ENCODE measurements at places on chromosomes 3 and 15.

DNA sequence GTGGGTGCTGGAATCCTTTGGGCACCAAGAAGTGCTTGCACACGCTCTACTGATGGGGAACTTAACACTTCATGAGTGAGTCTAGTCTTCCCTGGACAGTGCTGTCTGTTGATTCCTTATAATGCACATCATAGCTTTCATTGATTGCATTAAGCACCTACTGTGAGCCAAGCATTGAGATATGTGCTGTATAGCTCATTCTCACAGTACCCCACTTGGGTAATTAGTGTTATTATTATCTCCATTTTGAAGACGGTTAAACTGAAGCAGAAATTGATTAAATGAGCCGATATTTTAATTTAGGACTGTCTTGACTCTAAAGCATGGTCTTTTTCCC is 504 bp upstream of the PDHB start:
- DNase-seq: no peak

- DNase-seq: no peak
These were observed 171.0 kb downstream of the FNDC3B start for GRCh38 chr3:172210355-172210754.

DNA sequence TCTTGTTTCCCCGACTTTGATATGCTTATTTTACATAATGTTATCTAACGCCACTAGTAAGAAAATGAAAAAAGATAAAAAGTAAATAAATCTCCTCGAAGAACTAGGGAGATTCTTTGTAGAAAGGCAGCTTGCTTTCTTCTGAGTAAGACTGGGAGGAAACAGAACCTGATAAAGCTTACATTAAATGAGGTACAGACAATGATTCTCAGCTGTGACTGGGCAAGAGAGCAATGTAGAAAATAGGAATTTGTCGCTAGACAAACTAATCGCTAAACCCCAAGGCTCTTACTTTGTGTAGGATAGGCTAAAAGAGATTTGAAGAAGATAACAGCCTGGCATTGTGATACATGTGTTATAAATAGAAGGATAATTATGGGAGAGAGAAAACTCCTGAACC is 919.0 kb upstream of the ALCAM start:
- no peak for DNase-seq

GRCh38 chr3:37545479-37545878 is 316.2 kb upstream of the CTDSPL start:
- DNase-seq: no peak

DNA sequence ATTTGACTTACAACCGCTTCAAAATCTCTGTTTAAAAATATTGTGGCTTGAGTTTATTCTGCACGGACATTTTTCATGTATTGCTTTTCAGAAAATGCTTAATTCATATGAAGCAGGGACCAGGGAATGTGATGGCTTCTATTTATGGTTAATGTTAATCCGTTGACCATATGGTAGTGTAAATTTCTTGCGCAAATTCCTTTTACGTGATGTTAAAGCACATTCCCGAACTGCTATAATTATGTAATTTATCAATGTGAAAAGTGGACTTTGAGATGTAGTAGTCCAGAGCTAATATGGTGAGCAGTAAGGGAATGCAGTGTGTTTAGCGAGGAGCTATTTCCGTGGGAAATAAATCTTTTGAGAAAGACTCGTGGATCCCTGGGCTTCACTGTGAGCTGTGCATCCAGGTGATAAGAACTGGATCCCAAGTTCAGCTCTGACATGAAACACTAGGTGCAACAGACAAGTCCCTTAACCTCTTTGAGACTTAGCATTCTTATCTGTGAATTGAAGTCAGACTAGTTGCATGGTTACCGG is 27.3 kb downstream of the ANAPC13 start:
- no peak for DNase-seq

- DNase-seq: no peak
These were observed 109.6 kb upstream of the SEMA6D start for GRCh38 chr15:47607695-47608094.

GRCh38 chr3:16869261-16870005 is 15.3 kb upstream of the PLCL2 start:
- DNase-seq: no peak

DNA sequence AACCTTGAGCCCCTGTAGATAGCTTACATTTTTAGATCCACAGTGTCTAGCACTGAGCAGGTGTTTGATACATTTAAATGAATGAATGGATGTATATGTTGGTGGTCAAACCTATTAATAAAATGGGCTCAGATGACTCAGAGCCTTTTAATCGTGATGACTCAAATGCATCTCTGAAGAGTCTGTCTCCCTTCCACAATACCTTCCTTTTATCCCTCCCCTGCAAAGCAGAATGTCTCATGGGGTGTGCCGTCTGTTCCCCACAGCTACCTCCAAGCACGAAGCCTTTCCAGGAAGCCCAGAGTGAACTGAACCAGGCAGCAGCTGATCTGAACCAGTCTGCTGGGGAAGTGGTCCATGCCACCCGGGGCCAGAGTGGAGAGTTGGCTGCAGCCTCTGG is 303.5 kb upstream of the TPM1 start:
- no peak for DNase-seq

- DNase-seq: peak; percentile 31
These were observed 70.4 kb downstream of the CBLB start for GRCh38 chr3:105798381-105798934.

DNA sequence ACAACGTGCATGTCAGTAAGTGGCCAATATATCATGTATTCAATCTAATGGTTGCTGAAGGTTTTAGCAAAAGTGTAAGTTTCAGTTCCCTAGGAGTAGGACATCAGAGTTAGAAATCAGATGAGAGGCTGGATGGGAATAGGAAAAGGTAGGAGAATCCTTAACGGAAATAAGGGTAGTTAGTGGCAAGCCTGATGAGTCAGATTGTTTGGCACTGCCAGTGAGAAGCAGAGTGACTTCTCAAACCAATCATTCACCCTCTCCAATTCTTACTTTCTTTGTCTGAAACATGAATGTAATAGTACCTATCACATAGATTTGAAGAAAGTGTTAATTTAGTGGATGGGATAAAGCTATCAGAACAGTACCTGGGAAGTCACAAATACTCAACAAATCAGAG is 894.0 kb downstream of the NTRK3 start:
- no peak for DNase-seq

GRCh38 chr3:188697127-188697526 is 474.6 kb upstream of the TPRG1 start:
- DNase-seq: no peak
